Kidney (tissue), 22 donors: ENCODE measurements at places on chromosomes 12 and 14.

DNA sequence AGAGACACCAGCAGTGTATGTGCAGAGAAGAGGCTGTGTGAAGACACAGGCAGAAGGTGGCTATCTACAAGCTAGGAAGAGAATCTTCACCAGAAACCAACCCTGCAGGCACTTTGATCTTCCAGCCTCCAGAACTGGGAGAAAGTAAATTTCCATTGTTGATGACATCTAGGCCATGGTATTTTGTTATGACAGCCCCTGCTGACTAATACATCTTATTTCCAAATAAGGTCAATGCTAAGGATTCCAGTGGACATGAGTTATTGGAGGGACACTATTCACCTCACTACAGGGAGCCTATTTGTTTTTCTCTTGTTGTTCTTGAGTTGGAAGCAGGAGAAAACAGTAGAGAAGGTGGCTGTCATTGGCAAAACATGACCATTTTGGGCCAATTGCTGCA, 88.5 kb upstream of the RIN3 start:
- no peaks in the 10 kb centered on the region for H3K4me1 ChIP-seq
- H3K27ac ChIP-seq = no peak overlapping the region
- no peaks in the 10 kb centered on the region for H3K27me3 ChIP-seq
- no peaks in the 10 kb centered on the region for H3K36me3 ChIP-seq

DNA sequence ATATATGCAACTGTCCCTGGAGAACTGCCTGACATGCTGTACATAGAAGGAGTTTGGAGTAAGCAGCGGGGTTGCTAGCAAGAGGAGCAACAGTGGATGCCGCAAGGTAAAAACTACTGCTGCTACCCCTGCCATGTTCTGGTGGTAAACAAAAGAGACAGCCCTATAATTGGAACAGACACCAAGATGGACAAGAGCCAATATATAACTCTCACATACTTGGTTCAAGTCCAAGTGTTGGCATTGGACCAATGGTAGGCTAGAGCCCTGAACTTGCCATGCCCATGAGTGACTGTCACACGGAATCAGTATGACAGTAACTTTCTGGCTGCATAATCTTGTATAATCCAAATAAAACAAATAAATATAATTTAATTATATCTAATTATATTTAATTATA, 13.7 kb downstream of the ATXN7L3B start:
- H3K27ac ChIP-seq = no peak overlapping the region
- H3K4me3 ChIP-seq = no peak overlapping the region
- H3K36me3 ChIP-seq = no peaks in the 10 kb centered on the region
- no peaks in the 10 kb centered on the region for H3K27me3 ChIP-seq
- no peak for DNase-seq
- no peaks in the 10 kb centered on the region for H3K4me1 ChIP-seq

DNA sequence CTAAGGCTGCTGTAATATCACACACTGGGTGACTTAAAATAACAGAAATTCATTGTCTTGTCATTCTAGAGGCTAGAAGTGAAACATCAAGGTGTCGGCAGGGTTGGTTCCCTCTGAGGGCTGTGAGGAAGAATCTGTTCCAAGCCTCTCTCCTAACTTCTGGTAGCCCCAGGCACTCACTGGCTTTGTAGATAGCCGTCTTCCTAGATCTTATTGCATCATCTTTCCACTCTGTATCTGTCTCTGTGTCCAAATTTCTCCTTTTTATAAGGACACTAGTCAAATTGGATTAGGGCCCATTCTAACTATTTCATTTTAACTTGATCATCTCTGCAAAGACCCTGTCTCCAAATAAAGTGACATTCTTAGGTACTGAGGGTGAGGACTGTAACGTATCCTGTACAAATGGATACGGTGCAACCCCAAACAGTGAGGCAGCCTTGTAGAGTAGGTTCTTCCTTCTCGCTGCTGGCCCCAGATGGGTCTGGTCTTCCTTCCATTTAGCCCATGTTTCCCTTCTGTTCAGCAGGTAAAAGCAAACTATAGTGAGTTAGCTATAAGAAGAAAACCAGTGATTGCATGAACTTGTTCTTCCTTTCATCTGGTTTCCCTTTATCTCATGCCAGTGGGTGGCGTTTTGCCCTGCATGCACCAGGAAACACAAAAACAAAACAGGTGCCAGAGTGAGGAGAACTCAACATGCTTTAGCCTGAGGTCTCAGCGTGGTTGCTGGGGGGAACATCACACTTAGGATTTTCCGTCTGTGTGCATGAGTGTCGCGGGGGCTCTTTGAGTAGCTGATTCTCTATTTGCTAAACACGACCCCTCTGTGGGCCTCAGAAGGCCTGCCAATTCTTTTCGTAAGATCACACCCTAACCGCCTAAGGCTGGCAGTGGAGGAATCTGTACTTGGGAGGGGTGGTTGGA, 19.5 kb downstream of the TTC9 start:
- no peaks in the 10 kb centered on the region for H3K27me3 ChIP-seq
- no peak overlapping the region for H3K4me3 ChIP-seq
- no peaks in the 10 kb centered on the region for H3K36me3 ChIP-seq
- DNase-seq = no peak
- peaks cover 7% of the 10 kb centered on the region for H3K4me1 ChIP-seq

- no peaks in the 10 kb centered on the region for H3K27me3 ChIP-seq
- DNase-seq = no peak
- H3K27ac ChIP-seq = no peak overlapping the region
- no peaks in the 10 kb centered on the region for H3K4me1 ChIP-seq
- no peak overlapping the region for H3K4me3 ChIP-seq
Observed at GRCh38 chr12:121318121-121318520, 21.6 kb upstream of the CAMKK2 start.

- DNase-seq = no peak
- H3K36me3 ChIP-seq = no peaks in the 10 kb centered on the region
- H3K27me3 ChIP-seq = no peaks in the 10 kb centered on the region
- no peaks in the 10 kb centered on the region for H3K4me1 ChIP-seq
- no peak overlapping the region for H3K4me3 ChIP-seq
Observed at GRCh38 chr12:2124466-2125023, 71.8 kb downstream of the CACNA1C start.

GRCh38 chr12:104747955-104748354, 210.1 kb downstream of the SLC41A2 start:
- H3K27me3 ChIP-seq = no peaks in the 10 kb centered on the region
- H3K27ac ChIP-seq = no peak overlapping the region
- H3K4me3 ChIP-seq = no peak overlapping the region
- DNase-seq = no peak
- H3K4me1 ChIP-seq = no peaks in the 10 kb centered on the region

DNA sequence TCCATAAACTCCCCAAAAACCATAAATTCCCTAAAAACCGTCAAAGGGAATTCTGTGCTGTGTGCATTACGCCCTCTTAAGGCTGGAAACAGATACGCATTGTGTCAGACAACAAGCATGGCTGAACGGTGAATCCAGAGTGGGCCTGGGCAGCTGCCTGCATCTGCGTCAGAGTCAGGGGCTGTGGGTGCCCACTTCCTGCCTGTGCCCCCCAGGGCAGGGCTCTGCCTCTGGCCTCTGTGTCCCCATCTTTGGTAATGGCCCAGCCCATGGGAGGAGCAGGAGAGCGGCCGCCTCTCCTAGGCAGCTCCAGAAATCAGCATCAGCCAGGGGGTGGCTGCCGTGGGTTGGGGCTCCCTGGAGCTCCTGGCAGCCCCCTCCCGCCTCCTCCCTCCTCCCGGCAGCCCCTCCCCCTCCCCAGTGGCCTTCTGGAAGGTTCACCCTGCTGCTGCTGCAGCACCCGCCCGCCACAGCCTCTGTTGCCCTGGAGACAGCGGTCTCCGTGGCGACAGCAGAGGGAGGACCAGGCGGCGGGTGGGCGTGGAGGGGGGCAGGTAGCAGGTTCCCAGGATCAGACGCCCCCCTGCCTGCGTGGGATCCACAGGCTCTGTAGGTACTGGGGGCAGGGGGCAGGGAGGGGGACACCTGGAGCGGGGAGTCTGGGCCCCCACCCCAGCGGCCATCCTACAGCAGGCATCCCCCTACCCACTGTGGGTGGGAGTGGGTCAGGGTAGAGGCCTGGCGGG, 5.9 kb downstream of the MMP17 start:
- H3K4me3 ChIP-seq = no peak overlapping the region
- H3K27ac ChIP-seq = no peak overlapping the region
- peaks cover 5% of the 10 kb centered on the region for H3K4me1 ChIP-seq
- H3K27me3 ChIP-seq = peaks cover 7% of the 10 kb centered on the region

GRCh38 chr14:21068521-21069387, 1.4 kb upstream of the ARHGEF40 start:
- H3K27ac ChIP-seq = no peak overlapping the region
- peak overlapping the region; percentile 44 for H3K4me3 ChIP-seq
- peaks cover 6% of the 10 kb centered on the region for H3K4me1 ChIP-seq
- DNase-seq = peak; percentile 79
- H3K27me3 ChIP-seq = no peaks in the 10 kb centered on the region
- H3K36me3 ChIP-seq = no peaks in the 10 kb centered on the region

GRCh38 chr12:54954228-54954627, 30.3 kb downstream of the TESPA1 start:
- H3K27me3 ChIP-seq = no peaks in the 10 kb centered on the region
- H3K4me3 ChIP-seq = no peak overlapping the region
- no peaks in the 10 kb centered on the region for H3K4me1 ChIP-seq
- H3K27ac ChIP-seq = no peak overlapping the region

- no peaks in the 10 kb centered on the region for H3K36me3 ChIP-seq
- no peak for DNase-seq
- H3K4me3 ChIP-seq = peak overlapping the region; percentile 26
- H3K4me1 ChIP-seq = peaks cover 9% of the 10 kb centered on the region
- H3K27me3 ChIP-seq = no peaks in the 10 kb centered on the region
- H3K27ac ChIP-seq = peak overlapping the region; percentile 91
Observed at GRCh38 chr14:20470603-20470901, 1.3 kb downstream of the PNP start.

- H3K27me3 ChIP-seq = no peaks in the 10 kb centered on the region
- H3K27ac ChIP-seq = no peak overlapping the region
- H3K4me3 ChIP-seq = no peak overlapping the region
- DNase-seq = peak; percentile 56
- H3K36me3 ChIP-seq = no peaks in the 10 kb centered on the region
Observed at GRCh38 chr12:31647086-31647491, 12.4 kb upstream of the ETFBKMT start.

- H3K36me3 ChIP-seq = no peaks in the 10 kb centered on the region
- no peaks in the 10 kb centered on the region for H3K4me1 ChIP-seq
- H3K4me3 ChIP-seq = no peak overlapping the region
- H3K27ac ChIP-seq = no peak overlapping the region
- no peak for DNase-seq
- H3K27me3 ChIP-seq = no peaks in the 10 kb centered on the region
Observed at GRCh38 chr14:60212503-60213371, 36.3 kb upstream of the PPM1A start.
